Thoracic aorta (tissue), 2 donors: ENCODE measurements at places on chromosomes 1 and 21. TPM values are rescaled to one million over a fixed set of nuclear protein-coding genes. Genes with fewer than 3 reads are reported as not detected.

DNA sequence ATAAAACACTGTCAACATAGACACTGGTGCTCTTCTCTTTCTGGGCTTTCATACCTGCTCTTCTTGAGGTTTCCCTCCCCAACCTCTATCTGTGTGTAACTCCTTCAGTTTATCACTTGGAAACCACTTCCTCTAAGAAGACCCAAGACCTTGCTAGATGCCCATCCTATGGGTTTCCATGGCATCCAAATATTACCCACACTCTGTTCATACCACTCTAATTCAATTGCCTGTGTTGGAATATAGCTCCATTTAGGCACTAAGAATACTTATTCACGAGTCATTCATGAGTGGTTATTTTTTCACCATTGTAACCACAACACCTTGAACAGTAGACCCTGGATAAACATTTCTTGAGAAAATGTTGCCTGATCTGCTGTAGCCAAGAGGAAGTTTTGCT is 231.1 kb upstream of the SGIP1 start:
- no peak for DNase-seq

DNA sequence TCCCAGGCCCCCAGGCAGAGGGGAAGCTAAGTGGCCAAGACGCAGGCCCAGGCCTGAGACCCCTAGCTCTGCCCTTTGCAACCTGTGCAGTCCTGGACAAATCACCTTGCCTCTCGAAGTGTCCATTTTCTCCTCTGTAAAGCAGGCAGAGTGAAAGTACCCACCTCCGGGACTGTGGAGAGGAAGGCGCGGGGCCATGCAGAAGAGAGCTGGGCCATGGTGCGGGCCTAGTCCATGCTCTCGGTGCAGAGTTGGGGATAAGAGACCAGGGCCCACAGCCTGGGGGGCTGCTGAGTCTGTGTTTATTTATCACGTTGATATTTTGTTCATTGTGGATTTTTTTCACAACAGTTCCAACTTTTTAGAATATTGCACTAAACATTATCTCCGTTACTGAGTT is 160.2 kb upstream of the VAMP3 start:
- DNase-seq: no peak

- DNase-seq: no peak
Observed at GRCh38 chr1:155591770-155592169, 18.2 kb upstream of the MSTO1 start.

Gene ANKRD65
- 0.68 TPM for total RNA-seq

Gene SMIM1
- total RNA-seq: 4.6 TPM

Gene ZNF124
- 19.9 TPM for total RNA-seq

Gene HMGB4
- not detected for total RNA-seq

Gene LDLRAP1
- total RNA-seq: 35.2 TPM
